Activated naive CD4-positive, alpha-beta T cell (primary cell): ENCODE measurements at places on chromosomes 16 and 17.

GRCh38 chr17:50920041-50920410 lies 53.9 kb upstream of the TOB1 start:
- no peak for DNase-seq

DNA sequence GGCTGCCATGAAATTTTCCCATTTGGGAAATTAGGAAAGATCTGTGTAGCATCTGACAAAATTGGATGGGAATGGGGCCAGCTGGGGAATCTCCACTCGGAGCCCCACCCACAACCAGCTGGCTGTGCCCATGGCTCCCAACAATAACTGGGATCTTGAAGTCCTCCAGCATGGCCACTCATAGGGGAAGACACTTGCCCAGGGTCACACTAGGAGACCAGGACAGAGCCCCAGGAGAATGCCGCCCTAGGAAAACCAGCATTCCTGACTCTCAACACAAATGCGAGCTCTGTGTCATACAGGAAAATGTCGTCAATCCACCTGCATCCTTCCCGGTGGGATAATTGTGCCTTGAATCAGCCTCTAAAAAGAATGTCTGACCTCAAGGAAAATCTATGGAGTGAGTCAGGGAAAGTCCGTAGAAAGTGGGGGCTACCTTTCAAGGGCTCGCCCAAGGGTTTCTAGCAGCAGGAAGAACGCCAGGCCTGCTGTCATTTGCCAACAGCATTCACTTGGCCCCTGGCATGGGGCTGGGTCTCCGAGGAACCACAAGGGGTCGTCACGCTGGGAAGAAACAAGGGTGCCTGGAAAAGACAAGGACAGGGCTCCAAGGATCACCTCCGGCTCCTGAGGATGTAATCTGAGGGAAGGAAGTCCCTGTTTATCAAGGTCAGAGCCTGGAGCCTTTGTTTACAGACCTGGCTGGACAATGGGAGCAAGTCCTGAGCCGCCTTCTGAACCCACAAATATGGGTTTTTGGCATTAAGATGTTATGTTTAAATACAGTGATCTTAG lies 15.9 kb downstream of the CDH5 start:
- no peak for DNase-seq

DNA sequence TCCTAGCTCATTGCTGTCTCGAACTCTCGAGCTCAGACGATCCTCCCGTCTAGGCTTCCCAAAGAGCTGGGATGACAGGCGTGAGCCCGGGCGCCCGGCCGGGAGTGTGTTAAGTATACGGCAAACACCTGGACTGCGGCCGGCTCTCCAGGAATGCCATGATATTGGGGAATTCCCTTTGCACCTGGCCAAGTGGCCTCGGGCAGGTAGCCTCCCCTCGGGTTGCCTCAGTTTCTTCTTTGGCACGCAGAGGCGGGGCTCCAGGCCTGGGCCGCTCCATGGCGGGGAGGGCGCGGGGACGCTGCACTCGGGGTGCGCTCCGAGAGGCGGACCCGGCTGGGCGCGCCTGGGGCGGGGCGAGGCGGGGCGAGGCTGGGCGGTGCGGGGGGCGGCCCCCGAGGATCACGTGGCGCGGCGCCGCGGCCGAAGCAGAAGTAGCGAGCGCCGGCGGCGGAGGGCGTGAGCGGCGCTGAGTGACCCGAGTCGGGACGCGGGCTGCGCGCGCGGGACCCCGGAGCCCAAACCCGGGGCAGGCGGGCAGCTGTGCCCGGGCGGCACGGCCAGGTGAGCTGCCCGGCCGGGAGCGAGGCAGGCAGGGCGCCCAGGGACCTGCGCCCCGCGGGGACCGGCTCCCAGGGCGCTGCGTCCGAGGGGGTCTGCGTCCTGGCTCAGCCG lies at the start of gene PLCG2:
TSS of gene PLCG2 (plus strand) at position 431 of the 675 bp plus-strand sequence. CDS start 6,699 bp downstream, outside the sequence.
- peak; percentile 13 for DNase-seq

GRCh38 chr17:15954222-15954621 lies 9.3 kb downstream of the ADORA2B start:
- DNase-seq, result no peak

DNA sequence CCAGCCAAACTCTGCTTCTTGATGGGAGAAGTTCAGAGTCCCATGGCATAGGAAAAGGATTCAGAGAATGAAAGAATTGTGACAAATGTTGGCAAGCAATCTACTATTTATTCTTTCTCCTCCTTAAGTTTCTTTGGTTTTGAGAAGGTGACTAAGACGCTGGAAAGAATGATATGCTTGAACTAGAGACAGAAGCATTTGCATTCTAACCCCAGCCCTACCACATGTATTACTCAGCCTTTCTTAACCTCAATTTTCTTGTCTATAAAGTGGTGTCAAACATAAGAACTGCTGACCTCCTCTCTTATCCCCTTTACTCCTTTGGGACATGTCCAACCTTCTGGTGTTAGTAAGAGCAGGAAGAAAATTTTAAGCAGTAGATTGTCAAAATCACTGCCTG lies 124.7 kb downstream of the HS3ST2 start:
- no peak for DNase-seq

GRCh38 chr17:52751051-52751450 lies 592.5 kb upstream of the CA10 start:
- no peak for DNase-seq

DNA sequence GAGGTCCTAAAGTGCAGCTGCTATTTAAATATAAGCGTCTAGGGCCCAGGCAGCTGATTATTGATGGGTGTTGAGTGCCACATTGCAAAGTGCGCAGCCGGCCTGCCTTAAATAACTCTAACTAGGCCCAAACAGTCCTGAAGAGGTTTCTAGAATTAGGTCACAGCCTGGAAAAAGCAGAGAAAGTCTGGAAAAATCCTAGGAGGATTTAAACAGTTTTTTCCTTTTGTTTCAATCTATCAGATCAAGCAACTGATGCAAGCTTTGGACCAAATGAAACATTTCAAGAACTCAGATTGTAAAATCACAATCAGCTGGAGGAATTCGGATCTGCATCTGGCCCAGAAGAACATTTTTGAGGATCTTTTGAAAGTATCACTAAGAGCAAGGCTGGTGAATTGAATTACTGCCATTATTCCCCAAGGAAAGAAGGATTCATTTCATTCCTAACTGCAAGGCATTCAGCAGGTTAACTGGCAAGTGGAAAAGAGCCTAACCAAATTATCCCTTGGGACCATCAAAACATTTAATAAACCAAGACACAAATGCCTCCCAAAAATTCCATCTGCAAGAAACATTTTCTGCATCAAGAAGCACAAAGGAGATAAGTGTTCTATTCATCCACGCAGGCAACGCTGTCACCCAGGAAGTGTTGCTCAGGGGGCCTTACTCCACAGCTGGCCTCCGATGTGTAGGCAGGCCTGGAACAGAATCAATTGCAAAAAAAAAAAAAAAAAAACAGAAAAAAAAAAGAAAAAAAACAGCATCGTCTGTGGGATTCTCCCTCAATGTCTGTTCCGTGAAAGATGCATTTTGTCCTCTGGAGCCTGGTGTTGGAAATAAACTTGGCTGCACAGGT lies 46.1 kb downstream of the IRX3 start:
- no peak for DNase-seq

DNA sequence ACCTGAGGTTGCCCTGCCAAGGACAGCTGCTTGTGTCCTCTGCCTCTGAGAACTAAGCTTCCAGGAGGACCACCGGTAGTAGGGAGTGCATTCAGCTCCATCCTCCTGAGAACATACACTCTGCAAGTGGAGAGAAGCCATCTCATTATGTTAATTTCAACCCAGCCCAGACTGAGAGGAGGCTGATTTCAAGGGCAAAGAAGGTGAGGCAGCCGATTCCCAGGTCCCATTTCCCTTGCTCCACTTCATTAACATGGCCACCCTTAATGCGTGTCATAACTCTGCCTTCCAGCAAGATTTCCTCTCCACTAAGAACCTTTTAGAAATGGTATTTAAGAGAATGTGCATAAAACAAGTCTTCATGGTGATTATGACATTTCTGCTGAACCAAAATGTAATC lies 72.5 kb downstream of the CDH13 start:
- no peak for DNase-seq

- no peak for DNase-seq
Measured at GRCh38 chr17:9520649-9521048, 55.0 kb downstream of the STX8 start.

- DNase-seq, result no peak
Measured at GRCh38 chr16:48330189-48330840, 54.9 kb downstream of the SIAH1 start.

DNA sequence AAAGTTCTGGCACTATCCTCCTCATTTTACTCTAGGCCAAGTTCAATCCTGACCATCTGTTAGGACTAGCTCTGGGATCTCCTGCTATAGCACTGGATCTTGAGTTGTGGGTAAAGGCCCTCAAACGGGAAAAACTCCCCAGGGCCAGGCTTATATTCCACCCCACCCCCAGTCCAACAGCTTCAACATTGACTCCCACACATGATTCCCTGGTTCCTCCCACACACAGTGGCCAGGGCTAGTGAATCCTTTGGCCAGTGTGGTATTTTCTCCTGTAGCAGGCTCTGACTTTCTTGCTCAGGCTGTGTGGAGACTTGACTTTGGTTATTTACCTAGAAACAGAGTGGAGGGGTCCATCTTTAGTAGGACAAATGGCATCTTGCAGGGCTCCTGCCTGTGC lies 10.3 kb upstream of the AKAP10 start:
- DNase-seq, result no peak

DNA sequence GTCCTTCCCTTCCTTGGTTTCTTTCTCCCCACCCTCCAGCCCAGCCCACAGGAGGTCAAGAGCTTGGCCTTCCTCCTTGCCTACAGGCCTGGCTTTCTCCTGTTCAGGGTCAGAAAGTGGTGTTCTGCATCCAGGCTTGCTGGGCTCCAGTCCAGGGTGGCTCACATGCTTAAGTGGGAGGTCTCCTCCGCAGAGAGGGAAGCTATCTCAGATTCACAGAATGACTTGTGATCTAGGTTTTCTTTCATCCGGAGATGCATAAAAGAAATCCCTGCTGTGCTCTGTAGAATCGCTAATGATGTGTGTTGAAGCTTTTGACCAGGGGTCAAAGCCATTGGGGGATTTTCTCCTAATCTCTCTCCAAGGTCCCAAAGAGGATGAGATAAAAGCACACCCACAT lies 382.3 kb upstream of the EEF2KMT start:
- DNase-seq, result no peak

- no peak for DNase-seq
Measured at GRCh38 chr17:78722246-78722761, 59.8 kb downstream of the CYTH1 start.

DNA sequence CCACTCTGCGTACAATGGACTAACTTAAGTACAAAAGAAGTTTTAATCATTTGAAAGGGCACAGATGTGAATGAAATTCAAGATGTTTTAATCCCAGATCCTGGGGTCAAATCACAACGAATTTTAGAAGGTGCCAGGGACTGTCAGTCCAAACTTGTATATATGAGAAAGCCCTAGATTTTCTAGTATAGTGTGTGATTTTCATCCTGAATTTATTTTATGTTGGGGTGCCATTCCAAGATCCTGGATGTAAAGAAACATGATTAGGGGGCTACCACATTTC lies 64.3 kb downstream of the TUBD1 start:
- no peak for DNase-seq

GRCh38 chr16:901149-901548 lies 69.6 kb downstream of the LMF1 start:
- DNase-seq, result no peak

- DNase-seq, result no peak
Measured at GRCh38 chr16:19563377-19563776, 7.9 kb downstream of the VPS35L start.

DNA sequence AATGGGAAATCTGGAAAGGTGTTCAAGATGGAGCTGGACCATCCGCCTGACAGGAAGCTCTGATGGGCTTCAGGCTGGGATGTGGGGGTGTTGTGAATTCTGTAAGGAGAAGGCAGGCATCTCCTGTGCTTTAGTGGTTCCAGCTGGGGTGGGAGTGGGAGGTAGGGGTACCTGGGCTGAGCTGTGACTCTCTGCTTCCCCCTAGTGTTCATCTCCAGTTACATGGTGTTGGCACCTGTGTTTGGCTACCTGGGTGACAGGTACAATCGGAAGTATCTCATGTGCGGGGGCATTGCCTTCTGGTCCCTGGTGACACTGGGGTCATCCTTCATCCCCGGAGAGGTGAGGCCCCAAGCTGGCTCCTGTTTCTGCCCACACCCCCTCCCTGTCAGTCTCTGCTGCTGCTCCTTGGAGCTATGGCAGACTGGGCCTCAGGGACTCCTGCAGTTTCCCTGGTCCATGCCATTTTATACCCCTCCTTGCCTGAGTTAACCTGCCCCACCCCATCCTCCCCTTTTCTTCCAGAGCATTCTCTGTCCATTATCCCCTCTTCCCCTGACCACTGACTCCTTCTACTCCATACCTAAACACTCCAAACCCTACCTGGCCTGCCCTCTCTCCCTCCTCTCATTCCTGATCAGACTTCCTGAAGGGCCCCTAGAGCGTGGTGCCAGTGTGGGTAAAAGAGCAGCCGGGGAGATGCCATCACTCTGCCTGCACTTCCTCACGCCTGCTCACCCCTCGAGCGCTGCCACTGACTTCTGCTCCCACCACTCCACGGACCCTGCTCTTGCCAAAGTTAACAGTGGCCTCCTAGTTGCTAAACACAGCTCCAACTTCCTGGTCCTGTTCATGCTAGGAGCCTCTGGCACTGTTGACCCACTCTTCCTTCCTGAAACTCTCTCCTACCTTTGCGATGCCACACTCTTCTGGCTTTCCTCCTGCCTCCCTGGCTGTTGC lies 3.4 kb downstream of the SPNS1 start:
- DNase-seq, result no peak

DNA sequence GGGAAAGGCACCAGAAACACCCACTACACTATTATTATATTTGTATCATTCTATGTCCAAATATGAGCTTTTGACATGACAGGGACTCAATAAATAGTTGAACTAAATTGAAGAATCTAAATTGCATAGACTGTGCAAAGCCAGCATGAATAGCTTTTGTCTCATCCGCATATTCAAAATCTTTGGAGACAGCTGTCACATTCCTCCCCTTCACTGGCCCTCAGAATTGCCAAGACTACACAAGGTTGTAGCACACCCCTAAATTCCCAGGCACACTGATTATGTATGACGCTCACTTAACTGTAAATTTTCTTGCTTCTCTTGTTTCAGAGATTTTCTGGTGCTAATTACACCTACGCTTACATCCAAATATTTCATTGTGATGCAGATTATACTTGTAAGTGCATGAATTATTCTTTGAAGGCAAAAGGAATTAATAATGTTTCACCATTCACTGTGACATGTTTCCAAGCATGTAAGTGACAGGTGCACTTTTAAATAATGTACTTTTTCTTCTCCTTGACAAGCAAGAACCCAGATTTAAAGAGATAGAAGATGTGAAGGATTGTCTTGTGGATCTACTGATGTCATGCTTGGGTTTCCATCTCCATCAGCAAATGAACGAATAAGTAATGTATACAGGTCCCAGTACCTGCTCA lies 47.5 kb downstream of the CA10 start:
- DNase-seq, result no peak

- no peak for DNase-seq
Measured at GRCh38 chr16:22358000-22358399, 16.4 kb downstream of the CDR2 start.

- no peak for DNase-seq
Measured at GRCh38 chr17:32627239-32627996, 140.6 kb downstream of the CDK5R1 start.

- no peak for DNase-seq
Measured at GRCh38 chr17:77571155-77571981, 387.1 kb upstream of the TNRC6C start.

- no peak for DNase-seq
Measured at GRCh38 chr17:39939588-39940419, 12.3 kb downstream of the LRRC3C start.
